ENCODE measurements at places on chromosomes 4 and X. TPM values are rescaled to one million over a fixed set of nuclear protein-coding genes. Genes with fewer than 3 reads are reported as not detected.

Gene PIR
- total RNA-seq = 19.3 TPM

Gene CFP
- total RNA-seq = 0.67 TPM

Gene SCML2
- total RNA-seq = 5.9 TPM

Gene RNF212
- not detected for total RNA-seq

Gene DDX53
- total RNA-seq = not detected

Gene CFAP47
- total RNA-seq = under 0.01 TPM

Gene FGFR3
- 1.6 TPM for total RNA-seq

DNA sequence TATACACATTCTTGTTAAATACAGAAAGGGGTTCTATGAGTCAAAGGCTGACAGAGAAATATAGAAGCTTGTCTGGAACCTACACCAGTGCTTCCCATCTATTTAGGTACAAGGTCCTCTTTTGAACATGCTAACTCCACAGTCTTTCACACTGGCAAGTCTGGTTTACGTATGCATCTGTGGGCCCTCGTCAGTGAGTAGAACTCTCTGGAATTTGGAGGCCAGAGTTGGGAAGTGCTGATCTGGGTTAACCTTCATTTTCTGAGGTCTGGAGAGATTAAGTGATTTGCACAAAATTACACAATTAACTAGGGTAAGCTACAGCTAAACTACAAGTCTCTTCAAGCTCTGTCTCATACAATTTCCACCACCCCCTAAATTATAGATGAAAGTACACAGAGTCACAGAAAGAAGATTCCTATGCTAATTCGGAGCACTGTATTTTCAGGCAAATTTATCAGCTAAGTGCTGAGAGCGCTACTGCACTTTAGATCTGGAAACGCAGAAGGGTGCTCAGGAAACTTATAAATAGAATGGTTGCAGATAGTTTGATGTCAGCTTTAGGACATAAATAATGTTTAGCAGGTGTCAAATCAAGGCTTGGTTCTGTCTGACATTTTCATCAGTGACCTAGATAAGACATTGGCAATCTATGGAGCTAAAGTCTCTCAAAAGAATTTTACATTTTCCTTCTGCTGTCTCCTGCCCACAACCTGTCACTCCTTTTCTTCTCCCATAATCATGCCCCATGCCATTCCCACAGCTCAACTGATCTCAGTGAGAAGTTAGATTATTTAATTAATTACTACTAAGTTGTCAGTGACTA lies 43.0 kb upstream of the PDLIM5 start:
- no peak for DNase-seq

GRCh38 chr4:181960384-181960783 lies 282.8 kb upstream of the TENM3 start:
- no peak for DNase-seq

DNA sequence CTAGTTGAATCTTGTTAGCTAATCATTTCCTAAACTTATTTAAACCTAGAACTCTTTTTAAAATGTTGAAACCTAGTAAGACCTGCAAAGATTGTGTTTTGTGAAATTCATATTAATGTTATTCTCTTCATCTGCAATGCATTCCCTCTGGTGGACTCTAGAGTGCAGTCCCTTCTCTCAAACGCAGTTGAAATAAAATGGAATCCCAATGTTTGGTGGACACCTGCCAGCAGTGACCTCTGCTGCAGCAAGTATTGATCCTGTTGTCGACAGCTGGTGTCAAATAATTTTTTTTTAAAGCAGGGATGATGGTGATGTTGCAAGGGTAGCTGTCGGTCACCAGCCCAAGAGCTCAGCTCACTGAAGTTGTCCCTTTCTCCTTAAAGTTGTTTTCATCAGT lies 492.0 kb downstream of the ZIC3 start:
- no peak for DNase-seq

- no peak for DNase-seq
These were observed 377.7 kb downstream of the FBXW7 start for GRCh38 chr4:152158225-152158624.

- no peak for DNase-seq
These were observed 56.6 kb downstream of the AFM start for GRCh38 chr4:73538162-73538561.

DNA sequence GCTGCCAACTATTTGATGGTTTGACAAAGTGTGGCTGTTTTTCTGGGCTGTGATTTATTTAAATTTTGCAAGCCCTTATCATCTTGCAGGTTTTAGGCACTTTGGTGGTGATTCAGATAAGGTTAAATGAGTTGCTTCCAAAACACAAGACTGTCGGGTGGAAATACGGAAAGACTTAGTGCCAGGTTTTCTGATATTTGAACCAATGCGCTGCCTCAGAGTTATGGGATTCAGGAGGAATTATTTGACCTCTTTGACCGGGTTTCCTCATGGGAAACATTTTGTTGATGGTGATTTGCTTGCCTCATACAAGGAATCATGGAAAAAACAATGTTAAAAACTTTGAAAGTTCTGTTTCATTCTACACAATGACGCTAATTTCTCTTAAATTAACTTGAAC lies 136.1 kb upstream of the MAP9 start:
- DNase-seq = no peak

DNA sequence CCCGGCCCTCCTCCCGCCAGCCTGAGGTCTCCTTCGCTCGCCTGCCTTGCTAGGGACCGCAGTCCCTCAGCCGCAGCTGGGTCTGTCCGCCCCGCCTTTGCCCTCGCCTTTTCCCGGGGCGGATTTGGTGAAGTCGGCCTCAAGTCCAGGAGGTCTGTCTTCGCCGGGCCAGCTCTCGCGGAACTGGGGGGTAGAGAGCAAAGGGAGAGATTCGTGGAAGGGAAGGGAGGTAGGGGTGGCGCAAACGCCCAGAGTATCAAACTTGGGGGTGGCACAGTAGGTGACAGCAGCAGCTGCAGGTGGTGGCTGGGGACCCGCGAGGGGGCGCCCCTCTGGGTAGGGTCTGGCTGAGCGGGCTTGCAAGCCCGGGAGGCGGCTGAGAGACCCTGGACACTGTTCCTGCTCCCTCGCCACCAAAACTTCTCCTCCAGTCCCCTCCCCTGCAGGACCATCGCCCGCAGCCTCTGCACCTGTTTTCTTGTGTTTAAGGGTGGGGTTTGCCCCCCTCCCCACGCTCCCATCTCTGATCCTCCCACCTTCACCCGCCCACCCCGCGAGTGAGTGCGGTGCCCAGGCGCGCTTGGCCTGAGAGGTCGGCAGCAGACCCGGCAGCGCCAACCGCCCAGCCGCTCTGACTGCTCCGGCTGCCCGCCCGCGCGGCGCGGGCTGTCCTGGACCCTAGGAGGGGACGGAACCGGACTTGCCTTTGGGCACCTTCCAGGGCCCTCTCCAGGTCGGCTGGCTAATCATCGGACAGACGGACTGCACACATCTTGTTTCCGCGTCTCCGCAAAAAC lies at the start of gene NPY2R:
Gene NPY2R (plus strand): TSS at position 379 of the 797 bp plus-strand sequence. CDS start 5,304 bp downstream, outside the sequence.
- peak; percentile 6 for DNase-seq

DNA sequence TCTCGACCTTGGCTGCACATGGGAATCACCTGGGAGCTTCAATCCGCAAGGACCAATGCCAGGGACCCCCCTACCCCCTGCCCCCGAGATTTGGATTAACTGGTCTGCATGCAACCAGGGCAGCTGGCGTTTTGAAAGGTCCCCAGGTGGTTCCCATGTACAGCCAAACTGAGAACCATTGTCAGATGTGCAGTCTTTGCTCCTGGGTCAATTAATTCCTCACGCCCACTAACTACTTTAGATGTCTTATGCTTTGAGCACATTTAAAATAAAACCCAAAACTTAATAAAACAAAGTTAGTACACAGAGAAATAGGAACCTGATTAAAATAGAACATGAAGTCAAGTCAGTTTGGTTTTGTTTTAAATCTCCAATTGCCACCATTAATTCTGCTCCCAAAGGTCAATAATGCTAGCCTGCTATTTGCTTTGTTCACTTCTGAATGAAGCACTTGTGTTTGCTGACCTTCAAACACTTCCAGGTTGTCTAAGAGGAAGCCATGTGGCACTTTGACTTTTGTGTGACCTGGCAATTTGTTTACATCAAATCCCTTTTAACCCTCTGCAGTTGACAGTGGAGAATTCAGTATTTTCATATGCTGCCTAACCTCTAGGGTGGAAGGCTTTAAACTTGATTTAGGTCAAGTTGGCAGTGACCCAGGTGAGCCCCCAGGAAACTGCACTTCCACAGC lies 27.2 kb upstream of the TMSB4X start:
- no peak for DNase-seq

- no peak for DNase-seq
These were observed 50.5 kb upstream of the FAM9C start for GRCh38 chrX:13094828-13095341.

DNA sequence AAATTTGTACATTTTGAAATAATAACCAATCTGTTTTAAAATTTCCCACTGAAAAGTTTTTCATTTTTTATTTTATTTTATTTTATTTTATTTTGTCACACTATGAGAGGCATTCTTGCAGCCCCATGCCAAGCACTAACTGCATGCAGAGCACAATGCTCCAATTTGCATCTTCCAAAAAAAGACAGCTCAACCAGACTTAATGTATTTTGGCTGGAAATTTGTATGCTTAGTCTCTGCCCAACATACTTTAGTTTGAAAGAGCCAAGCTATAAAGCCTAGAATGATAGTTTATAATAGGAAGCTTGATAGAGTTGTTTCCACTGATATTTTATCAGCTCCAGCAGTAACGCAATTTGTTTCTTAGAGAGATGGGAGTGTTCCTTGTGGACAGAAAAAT lies 235.5 kb downstream of the GALNTL6 start:
- DNase-seq = no peak

- DNase-seq = no peak
These were observed 70.8 kb downstream of the ADRA2C start for GRCh38 chr4:3836756-3837601.

DNA sequence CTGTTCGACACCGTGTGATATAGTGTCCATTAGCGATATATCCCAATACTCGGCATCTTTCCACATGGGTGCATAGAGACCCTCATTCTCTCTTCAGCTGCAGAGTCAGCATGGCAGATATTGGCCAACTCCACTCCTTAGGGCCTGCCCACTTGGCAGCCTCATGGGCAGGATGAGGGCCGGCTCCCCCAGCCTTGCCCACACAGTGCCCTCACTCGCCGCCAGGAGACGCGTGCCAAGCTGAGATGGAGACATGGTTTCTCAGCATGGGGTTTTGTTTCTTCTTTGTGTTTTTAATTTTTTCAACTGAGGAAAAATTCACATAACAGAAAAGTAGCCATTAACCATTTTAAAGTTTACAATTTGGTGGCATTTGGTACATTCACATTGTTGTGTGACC lies 5.3 kb upstream of the PLXNA3 start:
- DNase-seq = no peak

DNA sequence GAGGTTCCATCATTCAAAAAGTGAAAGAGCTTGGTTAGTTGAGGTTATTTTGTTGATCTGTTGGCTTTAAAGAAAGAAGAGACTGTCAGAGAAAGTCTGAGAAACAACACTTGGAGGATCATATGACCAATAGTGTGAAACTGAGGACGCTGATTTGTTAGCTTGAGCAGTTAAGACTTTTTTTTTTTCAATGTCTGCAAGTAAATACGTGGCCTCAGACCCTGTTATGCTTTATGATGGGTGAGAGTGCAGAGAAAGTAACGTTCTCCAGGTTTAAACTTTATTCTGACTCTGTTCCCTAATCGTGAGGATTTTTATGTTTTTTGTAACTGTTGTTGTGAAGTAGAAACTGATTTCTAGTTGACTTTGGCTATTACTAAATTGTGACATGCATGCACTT lies 45.9 kb downstream of the GAB1 start:
- peak; percentile 32 for DNase-seq

DNA sequence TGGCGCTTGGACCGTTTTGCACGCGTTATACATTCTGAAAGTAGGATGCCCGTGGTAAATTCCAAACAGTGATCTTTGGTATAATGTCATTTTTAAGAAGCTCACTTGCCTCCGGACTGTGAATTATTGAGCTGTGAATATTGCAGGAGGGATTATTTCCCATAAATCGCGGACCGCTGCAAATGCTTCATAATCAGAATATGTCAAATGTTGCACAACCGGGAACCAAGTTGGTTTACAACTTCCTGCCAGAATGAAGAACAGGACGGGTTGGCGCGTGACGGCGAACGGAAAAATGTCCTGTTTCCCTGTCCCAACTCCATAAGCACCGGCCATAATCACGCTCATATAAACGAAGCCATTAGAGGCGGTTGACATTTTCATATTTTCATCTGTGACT lies 67.6 kb downstream of the SHOX start:
- DNase-seq = no peak

DNA sequence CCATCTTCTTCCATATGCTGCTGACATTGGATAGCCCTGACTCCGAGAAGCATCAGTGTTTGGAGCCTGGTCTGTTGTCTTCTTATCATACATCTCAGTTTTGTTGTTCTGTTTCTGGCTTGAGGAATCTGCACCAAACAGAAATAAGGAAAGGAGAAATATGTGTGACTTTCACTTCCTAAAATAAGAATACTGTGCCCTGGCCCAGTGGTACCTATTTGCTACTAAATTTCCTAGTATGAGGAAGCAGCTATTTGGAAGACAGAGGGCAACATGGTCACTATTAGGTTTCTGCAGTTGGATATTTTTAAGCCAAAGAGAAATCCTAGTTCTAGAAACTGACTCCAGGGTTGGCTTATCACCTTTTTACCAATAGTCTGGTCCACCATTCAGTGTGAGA lies 16.8 kb downstream of the CT47C1 start:
- DNase-seq = no peak

- no peak for DNase-seq
These were observed 6.1 kb upstream of the PDHA2 start for GRCh38 chr4:95833711-95834194.

DNA sequence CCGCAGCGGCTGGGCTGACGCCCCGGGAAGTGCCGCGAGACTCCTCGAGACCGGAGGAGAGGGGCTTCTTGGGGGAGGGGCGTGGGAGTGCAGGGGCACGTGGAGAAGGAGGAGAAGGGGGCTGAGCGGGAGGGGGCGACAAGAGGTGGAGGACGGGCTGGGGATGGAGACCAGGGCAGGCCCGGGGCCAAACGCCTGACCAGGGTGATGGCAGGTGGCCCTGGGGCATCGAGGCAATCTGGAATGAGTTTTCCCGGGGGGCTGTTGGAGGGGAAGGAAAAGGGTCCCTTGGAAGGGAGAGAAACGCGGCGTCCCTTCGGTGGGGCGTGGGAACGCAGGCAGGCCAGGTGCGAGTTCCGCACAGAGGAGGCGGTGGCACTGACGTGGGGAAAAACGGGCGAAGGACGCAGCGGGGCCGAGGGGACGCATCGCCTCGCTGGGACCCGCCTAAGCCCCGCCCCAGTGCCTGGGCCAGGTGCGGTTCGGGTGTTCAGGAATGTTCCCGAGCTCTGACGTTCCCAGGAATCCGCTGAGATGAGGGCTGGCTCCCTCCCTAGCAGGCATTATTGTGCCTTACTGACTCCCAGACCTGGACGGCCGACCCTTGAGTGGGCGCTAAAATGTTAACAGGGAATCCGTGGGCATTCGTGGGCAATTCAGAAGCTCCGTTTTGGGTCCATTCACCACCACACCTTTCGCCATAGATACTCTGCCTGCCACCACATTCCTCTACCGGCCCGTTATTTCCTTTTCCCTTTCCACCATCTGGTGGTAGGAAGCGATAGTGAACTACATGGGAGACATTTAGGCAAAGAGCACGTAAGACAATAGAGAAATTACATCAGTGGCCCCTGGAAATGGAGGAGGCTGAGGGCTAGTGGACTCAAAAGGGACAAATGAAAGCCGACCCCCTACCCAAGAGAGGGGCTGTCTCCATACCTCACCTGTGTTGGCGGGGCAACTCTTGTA lies 795 bp upstream of the SH3KBP1 start:
- peak; percentile 73 for DNase-seq

All from HT1080 (cell line).